ENCODE measurements at places on chromosomes 16 and 17. TPM values are rescaled to one million over a fixed set of nuclear protein-coding genes. Genes with fewer than 3 reads are reported as not detected.

- DNase-seq: no peak
- H3K27me3 ChIP-seq: no peaks in the 10 kb centered on the region
- peaks cover 14% of the 10 kb centered on the region for H3K4me1 ChIP-seq
- H3K4me3 ChIP-seq: no peak overlapping the region
- no peaks in the 10 kb centered on the region for H3K36me3 ChIP-seq
Measured at GRCh38 chr17:40622509-40622928, 25.1 kb downstream of the SMARCE1 start.

DNA sequence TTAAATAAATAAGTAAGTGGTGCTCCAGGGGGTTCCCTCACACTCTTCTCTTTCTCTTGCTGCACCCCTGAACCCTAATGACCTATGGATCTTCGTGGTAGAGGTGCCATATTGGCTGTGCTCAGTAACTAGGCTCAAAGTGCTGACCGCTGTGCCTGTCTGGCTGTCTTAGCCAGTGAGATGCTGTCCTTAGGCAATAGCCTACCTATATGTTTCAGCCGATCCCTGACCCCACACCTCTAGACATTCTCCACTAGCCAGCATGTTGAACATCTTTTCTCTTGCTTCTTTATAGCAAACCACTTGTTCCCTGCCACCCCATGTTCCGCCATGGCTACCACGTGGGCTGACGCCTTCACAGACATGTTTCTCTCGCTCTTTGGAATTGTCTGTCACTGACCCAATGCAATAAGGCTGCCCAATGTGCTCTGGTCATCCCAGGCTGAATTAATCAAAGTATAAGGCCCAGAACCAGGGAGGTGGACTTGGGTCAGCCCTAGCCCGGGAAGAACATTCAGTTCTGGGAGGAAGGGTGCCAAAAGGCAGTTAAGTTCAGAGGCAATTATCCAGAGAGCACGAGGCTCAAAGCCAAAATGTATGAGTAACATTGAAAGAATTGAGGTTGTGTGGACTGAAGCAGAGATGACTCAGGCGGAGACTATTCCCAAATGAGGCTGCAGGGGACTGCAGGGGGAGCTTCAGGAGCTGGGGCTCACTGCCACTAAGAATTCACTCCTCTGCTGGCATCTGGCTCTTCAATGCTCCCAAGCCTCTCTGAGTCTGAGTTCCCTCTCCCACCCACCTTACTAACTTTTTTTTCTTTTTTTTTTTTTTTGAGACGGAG is 28.7 kb upstream of the TNRC6A start:
- H3K4me1 ChIP-seq: no peaks in the 10 kb centered on the region
- DNase-seq: peak; percentile 17
- H3K4me3 ChIP-seq: no peak overlapping the region
- H3K27me3 ChIP-seq: no peaks in the 10 kb centered on the region
- peak overlapping the region; percentile 30 for H3K27ac ChIP-seq

DNA sequence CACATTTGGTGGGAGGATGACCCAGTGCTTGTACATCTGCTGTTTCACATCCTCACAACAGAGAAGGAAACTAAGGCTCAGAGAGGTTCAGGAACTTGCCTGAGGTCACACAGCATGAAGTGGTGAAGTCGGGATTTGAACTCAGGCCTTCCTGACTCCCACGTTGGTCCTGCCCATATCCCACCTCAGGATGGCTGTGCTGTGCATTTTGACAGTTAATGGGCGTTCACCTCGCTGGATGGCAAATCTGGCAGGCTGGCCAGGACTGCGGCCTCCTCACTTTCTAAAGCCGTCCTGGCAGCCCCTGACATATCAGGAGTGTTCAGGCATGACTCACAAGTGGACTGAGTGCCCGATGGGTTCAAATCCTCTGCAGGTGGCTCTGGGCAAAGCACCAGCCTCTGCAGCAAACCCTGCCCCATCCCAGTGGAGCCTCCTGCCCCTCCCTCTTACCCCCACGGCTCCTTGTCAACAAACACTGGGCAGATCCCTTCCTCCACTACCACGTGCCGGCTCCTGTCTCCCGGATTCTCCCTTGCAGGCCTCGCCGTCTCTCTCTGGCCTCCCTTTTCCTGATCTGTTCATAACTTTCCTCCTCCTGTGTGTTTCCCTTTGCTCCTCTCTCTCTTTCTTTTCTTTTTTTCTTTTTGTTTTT is 29.2 kb downstream of the SOCS3 start:
- DNase-seq: no peak
- H3K4me1 ChIP-seq: no peaks in the 10 kb centered on the region
- H3K27me3 ChIP-seq: no peaks in the 10 kb centered on the region
- H3K36me3 ChIP-seq: no peaks in the 10 kb centered on the region

DNA sequence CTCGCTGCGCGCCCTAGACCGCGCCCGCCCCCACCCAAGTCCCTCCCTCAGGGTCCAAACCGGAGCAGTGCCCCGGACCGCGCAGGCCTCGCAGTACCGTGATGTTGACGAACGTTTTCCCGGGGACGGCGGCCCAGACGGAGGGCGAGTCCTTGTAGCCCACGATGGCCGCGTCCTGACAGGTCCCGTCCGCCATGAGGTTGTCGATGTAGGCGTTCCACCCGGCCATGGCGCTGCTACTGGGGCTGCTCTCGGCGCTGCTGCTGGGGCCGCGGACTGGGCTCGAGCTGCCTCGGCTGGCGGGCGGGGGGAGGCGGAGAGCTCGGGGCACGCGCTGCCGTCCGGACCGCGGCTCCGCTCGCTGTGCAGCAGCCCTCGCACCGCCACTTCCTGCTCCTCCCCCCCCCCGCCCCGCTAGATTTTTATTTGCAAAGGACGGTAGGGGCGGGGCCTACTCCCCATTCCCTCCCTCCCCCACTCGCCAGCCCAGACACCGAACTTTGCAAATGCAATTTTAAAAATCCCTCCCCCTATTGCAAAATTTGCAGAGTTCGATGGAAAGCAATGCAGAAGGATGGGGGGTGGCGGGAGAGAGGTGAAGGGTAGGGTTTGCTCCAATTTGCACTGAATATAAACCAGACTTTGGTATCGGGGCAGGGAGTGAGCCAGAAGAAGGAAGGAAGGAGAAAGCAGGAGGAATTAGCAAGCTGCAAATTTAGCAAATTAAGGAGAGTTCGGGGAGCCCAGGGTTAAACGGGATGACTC is at the start of gene PFN1:
Gene PFN1, minus strand, starts transcription at position 365 of the 765 bp plus-strand sequence. Its CDS starts 136 bp downstream, at position 229.
- no peaks in the 10 kb centered on the region for H3K36me3 ChIP-seq
- H3K4me3 ChIP-seq: peak within 1 kb of the TSS; percentile 97
- H3K4me1 ChIP-seq: peaks cover 15% of the 10 kb centered on the region
- peak within 1 kb of the TSS; percentile 90 for H3K27ac ChIP-seq

The CLEC18C gene
- 0.50 TPM for total RNA-seq

The NEUROD2 gene
- not detected for total RNA-seq

The CIAO2B gene
- total RNA-seq: 119 TPM

The SUMO2 gene
- total RNA-seq: 675 TPM

The TNP2 gene
- total RNA-seq: not detected
